T-helper 1 cell (primary cell): ENCODE measurements at places on chromosomes 2 and 18.

DNA sequence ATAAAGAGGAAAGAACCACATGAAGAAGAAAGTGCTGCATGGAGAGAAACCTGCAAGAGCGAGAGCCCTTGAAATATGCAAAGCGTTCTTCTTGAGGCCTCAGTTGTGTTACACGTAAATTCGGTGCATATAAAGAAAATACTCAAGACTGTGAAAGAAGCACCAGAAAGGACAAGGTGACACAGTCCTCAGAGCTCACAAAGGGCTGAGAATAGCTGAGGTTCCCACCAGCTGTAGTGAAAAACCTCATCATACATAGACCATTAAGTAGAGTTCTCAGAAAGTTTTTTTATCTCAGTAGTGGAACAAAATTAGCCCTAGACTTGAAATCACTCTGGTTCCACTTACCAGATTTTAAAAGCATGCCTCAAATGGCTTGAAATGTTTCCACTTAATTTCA, 980.7 kb upstream of the CRIM1 start:
- DNase-seq, result no peak

- no peak for DNase-seq
Measured at GRCh38 chr2:85680707-85681371, 12.8 kb upstream of the SFTPB start.

GRCh38 chr2:27739058-27739373, 32.5 kb upstream of the MRPL33 start:
- DNase-seq, result no peak

DNA sequence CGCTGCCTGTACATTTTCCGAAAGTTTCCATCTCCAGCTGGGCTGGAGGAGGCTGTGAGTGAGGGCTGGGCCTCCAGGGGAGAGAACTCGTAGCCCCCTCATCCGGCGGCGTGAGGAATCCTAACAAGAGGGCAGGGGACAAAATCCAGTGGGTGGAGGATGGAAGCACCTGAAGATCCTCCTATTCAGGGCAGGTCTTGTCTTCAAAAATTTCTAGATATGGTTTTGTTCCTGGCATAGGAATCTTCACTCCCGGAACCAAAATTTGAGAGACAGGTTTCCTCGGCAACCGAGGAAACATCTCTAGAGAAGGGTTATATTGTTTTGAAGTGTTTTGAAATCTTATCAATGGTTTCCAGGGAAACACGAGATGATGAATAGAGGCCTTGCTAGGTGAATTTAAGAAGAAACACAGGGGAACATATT, 136.7 kb downstream of the SH3BP4 start:
- DNase-seq, result no peak

- no peak for DNase-seq
Measured at GRCh38 chr18:57475903-57476302, 40.7 kb downstream of the ONECUT2 start.

- no peak for DNase-seq
Measured at GRCh38 chr18:3330622-3331021, 68.7 kb downstream of the MYL12B start.

DNA sequence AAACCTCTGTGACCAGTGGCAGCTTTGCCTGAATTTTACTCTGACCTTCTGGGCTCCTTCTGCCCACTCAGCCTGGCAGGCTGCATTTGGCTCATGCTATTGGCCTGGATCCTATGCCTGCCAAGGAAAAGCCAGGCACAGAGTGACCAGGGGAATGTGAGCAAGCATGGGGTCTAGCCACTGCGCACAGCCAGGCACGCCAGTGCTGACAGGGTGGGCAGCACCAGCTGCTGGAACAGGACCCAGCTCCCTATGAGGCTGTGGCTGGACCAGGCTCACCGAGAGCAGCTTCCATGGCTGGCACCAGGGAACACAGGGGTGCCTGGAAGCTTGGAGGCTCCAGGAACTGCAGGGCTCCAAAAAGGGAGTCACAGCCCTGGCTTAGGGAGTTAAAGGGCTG, 311.5 kb upstream of the SYT4 start:
- DNase-seq, result no peak

DNA sequence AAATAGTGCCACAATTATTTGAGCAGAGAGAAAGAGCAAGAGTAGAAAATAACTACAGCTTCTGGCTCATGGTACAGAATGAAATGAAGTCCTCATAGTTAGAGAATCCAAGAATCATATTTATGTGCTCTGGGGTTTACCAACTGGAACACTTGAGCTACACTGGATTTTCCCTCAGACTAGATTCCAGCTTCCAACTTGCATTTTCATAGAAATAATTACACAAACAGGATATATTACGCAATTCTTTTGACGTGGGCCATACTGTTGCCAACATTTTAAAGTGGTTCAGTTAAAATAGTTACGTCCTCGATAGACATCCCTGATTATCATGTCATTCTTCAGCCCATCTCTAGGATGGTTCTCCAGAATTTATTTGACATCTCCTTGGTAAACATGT, 129.2 kb downstream of the ETAA1 start:
- no peak for DNase-seq

DNA sequence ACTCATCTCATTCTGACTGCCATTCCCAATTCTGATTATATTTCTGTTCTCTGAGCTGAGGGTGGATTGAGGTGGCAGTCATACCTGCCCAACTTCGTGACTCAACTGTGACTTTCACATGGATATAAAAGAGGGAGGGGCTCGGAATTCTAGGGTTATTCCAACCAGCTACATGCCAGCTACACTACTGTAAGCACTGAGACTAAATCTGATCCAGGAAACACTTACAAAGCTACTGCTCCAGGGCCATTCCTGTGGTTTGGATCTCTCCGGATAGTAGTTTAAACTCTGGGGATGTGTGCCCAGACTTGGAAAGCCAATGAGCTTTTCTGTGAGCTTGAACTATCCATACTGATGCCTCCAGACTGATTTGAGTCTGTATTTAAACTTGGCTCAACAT, 7.9 kb downstream of the MAP2 start:
- DNase-seq, result no peak

- DNase-seq, result no peak
Measured at GRCh38 chr2:36371928-36372391, 16.4 kb downstream of the CRIM1 start.

DNA sequence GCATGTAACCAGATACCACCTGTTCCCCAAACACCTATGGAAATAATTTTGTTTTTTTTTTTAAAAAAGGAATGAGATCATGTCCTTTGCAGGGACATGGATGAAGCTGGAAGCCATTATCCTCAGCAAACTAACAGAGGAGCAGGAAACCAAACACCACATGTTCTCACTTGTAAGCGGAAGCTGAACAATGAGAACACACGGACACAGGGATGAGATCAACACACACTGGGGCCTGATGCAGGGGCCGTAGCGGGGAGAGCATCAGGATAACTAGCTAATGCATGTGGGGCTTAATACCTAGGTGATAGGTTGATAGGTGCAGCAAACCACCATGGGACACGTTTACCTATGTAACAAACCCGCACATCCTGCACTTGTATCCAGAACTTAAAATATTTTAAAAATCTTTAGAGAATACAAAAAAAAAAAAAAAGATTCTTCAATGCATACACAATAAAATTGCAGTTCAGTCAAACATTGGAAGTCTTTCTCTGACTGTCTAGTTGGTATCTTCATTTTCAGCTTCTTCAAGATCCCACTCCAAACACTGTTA, 11.6 kb upstream of the CASP10 start:
- DNase-seq, result no peak

- no peak for DNase-seq
Measured at GRCh38 chr2:120675460-120676130, 60.1 kb upstream of the GLI2 start.

DNA sequence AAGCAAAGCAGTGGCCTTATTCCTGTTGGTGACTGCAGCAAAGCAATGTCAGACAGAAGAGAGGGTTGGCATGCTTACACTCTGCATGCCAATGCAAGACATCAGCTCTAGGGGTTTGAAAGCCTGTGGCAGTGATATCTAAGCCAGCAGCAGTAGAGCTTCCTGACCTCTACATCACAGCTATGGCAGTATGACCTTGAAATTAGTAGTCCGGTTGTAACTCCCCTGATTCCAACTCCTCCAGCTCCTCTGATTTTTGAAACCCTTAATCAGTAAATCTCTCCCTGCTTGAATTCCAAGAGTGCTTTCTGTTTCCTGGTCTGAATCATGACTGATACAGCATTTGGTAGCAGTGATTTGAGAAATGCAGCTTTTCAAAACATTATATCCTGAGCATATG, 60.0 kb upstream of the LRP1B start:
- no peak for DNase-seq
